ENCODE measurements at places on chromosomes 5 and 9.

- DNase-seq = no peak
Measured at GRCh38 chr5:54964405-54964804, 21.0 kb downstream of the ESM1 start.

GRCh38 chr5:154278908-154279307, 88.4 kb downstream of the GALNT10 start:
- no peak for DNase-seq

DNA sequence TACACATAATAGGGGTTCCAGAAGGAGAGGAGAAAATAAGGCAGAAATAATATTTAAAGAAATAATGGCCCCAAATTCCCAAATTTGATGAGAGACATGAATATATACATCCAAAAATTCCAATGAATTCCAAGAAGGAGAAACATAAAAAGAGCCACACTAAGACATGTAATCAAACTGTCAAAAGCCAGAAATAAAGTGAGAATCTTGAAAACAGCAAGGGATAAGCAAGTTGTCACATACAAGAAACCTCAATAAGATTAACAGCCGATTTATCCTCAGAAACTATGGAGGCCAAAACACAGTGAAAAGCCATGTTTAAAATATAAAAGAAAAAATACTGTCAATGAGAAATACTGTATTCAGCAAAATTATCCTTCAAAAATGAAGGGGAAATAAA, 14.5 kb downstream of the CATSPER3 start:
- no peak for DNase-seq

DNA sequence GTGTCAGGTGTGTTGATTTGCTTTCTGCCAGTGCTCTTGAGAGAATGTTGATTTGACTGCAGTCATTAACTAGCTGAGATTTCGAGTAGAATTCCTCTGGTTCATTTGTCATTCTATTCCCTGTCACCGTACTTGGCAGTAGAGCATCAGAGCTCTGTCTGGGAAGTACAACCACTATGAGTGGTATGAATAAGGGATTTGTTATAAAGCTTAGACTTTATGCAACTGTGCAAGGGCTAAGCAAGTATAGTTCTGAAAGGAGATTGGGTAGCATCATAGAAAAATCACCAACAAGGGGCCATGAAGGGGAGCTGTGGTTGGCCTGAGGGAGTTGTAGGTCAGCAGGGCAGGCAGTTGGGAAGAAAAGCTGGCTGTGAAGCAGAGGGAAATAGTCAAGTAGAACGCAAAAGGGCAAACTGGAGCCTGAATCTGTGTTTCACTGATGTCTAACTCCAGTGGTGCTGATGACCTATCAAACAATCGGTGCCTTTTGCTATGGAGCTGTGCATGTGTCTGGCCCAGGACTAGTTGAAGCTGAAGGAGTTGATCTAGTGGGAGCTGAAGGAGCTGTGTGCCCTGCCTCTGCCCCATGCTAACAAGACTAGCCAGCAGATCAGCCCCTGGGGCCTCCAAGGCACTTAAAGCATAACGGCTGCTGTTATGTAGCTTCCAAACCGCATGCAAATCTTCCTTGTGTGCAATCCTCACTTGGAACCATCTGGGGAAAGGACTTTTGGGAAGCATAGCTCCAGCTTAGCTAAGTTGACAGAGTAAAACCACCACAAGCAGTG, 110.0 kb downstream of the SLC28A3 start:
- no peak for DNase-seq

DNA sequence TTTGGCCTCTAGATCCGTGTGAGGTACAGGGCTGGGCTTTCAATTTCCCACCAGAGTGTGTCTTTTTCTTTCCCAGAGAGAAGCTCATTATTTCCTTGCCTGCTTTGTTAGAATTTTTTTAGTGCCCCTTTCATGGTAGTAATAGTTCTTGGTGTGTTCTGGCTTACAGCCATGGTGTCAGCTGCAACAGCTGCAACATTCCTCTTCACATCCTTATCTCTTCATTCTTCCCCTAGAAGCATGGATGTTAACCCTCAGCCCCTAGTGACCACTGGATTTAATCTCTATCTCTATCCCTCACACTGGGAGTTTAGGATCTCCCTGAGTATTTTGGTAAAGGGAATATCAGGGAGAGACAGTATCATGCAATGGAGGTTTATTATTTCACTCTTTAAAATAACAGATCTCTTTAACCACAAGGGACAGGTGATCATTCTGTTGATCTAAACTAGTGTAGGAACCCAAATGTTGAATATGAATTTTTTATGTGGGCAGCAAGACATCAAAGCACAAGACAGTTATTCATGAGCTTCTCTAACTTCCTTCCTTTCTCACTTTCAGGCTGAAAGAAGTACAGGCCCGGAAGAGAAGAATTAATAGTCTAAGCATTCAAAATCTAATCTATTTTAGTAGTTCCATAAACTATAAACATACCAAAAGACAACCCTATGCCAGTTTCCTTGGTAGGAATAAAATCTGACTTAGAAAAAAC, 160.2 kb downstream of the FAM170A start:
- DNase-seq = no peak

DNA sequence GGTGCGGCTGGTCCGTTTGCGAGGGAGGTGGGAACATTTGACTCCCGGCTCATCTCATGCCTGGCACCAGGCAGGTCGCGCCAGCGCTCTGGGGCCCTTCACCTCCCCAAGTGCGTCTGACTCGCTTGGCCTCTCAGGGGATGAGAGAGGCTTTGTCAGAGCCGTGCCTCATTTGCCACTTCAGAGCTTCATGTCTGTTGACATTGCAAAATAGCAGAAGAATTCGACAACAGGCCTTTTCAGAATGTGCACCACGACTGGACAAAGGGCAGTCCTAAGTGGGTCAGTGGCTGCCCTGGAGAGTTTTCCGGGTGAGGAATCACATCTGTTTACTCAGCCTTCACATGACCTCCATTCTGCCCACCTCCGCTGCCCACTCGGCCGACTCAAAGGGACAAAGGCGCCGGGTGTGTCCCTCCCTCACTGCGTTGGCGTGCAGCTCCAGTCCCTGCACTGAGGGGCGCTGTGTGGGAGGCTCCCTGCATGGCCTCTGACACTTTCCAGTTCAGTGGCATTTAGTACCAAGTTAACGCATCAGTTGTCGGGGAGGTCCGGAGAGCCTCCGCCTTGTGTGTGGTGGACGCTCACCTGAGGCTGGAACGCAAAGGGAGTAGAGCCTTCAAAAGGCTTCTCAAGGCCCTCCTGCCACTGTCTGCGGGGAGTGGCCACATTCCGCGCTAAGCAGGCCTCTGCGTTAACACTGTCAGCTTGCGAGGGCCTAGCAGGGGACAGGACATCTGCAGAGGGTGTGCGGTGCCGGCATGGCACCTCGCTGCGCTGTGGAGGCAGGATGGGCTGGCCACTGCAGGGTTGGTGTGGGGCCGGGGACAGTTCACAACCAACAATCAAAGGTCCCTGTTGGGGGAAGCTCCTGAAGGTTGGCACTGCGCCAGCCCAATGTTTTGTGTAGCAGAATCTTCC, 171.5 kb downstream of the NXNL2 start:
- no peak for DNase-seq

GRCh38 chr5:143304836-143305475, 98.5 kb downstream of the NR3C1 start:
- DNase-seq = no peak

DNA sequence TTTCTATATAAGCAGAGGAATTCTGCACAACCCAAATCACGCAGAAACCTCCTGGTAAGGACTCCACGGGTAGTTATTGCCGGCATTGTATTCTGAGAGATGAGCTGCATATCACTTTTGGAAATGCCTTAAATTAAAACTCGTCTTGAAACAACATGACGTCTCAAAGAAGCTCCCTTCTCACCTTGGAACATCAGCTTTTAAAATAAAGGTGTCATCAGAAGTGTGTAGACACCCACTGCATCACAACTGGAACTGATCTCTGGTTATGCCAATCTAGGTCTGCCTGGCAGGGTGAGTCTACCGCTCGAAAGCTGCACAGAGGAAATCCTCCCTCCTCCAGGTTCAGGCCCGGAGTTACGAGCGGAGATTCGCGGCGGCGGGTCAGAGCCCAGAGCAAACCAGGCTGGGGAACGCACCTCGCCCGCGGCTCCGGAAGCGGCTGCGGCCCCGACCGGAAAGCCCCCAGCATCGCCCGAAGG, 974 bp upstream of the SLC12A2 start:
- no peak for DNase-seq

GRCh38 chr5:103234239-103234975, 24.2 kb upstream of the MACIR start:
- no peak for DNase-seq

GRCh38 chr5:152184266-152184665, 220.8 kb downstream of the NMUR2 start:
- no peak for DNase-seq

DNA sequence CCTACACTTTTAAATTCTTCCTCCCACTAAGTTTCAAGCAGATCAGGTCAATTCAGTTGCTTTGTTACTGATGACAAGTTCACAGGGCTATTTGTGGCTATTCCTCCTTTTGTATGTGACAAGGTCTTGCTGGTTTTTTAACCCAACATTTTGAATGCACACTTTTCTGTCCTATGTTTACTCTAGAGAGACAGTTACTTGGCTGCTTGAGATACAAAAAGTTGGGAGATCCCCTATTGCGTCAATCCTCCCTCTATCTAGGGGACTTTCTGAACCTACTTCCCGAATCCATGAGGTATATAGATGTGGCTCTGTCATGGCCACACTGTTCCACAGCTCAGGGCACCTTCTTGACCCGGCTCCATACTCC, 386.7 kb downstream of the NTRK2 start:
- DNase-seq = no peak

- no peak for DNase-seq
Measured at GRCh38 chr5:76714751-76715485, 1.0 kb upstream of the F2R start.

DNA sequence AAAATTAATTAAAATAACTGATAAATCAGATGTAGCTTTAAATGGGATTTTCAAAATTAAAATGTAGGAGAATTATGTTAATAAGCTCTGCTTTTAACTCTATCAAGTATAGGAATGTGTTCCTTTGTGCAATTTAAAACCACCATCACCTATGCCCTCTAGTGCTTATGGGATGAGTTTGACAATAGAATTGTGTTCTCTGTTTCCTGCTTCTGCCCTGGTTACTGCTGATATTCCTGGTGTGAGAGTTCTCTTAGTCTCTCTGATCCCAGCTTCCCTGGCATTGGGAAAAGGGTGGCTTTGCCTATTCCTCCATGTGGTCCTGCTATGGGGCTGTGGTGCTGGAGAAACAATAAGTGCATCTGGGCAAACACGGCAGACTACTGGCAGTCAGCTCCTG, 8.1 kb downstream of the LRRTM2 start:
- DNase-seq = no peak

DNA sequence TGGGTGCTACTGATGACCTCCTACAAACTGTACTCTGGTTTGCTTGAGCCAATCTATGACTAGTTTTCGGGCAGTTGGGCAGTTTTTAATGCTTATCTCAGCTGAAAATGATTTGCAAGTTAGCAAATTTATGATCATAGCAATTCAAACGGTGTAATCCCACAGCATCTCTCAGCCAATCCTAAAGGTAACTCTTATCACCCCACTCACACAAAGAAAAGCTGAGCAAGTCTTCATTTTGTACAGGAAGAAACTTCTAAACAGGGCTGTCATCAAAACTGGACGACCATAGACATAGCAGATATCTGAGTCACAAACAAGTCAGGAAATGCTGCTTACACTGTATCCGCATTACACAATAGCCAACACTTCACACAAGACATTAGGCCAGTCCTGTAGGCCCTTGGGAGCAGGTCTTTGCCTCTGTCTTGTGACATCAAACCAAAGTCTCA, 2.6 kb upstream of the ENC1 start:
- no peak for DNase-seq

DNA sequence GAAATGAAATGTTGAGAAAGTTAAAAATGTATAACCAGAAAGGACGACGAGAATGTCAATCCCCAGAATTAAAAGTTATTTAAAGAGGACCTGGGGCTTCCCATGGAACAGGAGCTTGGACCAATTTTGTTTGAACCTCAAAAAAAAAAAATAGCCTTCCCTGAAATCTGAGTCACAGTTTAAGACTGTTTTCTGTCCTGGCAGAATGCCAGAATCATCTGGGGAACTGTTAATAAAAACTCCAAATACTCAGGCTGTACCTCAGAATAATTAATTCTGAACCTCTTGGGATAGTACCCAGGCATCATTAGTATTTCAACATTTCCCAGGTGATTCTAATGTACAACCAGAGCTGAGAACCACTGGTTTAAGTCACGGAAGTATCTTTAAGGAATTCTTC, 102.2 kb upstream of the SLCO6A1 start:
- DNase-seq = no peak

GRCh38 chr9:112558476-112558875, 71.8 kb downstream of the KIAA1958 start:
- DNase-seq = no peak
